ENCODE measurements at places on chromosomes 3 and 15.
A peak's percentile ranks its signal among the peaks of the same experiment; 100 is the strongest.

- no peak for DNase-seq
These were observed 253.4 kb downstream of the IGSF11 start for GRCh38 chr3:118781232-118781631.

DNA sequence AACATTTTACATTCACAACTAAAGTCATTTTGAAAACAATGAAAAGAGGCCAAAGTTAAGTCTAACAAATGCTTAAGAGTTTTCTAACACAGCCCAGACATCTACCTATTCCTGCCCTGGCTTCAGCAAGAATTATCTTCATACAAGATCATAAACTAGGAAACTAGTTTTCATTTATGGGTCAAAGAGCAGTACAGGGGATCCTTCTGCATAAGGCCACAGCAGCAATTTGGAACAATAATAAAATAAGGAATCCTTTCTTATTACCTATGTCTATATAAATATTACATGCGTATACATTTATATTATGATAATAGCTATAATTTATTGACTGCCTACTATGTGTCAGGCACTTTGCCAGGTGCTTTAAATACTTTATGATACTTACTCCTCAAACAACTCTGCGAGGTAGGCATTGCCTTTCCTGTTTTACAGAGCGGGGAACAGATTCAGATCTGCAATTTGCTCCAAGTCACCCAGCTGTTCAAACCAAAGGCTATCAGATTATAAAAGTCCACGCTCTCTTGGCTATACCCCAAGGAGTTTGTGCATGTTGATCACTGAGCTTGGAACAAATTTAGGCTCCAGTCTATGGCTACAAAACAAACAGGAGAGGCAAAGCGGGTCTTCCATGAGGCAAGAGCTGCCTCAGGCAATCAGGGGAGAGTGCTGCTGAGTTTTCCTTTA lies 196.4 kb downstream of the RORA start:
- DNase-seq = no peak

- no peak for DNase-seq
These were observed 27.3 kb downstream of the MED12L start for GRCh38 chr3:151112731-151113130.

- peak; percentile 61 for DNase-seq
These were observed at the start of gene CHD2 for GRCh38 chr15:92899948-92900730. CHD2 (plus strand) TSS chr15:92900324; CDS start chr15:92901238, 914 bp downstream.

- no peak for DNase-seq
These were observed 51.5 kb downstream of the ITGA11 start for GRCh38 chr15:68380456-68380855.

DNA sequence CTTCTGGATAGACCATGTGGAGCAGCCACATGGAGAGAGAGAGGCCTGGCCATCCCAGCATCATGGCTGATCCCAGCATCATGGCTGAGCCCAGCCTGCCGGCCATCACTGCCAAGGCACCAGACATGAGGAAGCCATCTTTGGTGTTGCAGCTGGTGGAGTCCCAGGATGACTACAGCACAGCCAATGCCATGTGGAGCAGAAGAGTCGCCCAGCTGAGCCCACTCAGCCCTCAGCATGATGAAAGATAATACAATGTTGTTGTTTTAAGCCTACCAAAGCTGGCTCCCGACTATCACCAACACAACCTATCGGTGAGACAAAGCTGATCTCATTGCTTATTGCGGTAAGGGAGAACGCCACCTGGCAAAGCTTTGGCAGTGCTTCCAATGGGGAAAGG lies 18.4 kb downstream of the HES1 start:
- no peak for DNase-seq

DNA sequence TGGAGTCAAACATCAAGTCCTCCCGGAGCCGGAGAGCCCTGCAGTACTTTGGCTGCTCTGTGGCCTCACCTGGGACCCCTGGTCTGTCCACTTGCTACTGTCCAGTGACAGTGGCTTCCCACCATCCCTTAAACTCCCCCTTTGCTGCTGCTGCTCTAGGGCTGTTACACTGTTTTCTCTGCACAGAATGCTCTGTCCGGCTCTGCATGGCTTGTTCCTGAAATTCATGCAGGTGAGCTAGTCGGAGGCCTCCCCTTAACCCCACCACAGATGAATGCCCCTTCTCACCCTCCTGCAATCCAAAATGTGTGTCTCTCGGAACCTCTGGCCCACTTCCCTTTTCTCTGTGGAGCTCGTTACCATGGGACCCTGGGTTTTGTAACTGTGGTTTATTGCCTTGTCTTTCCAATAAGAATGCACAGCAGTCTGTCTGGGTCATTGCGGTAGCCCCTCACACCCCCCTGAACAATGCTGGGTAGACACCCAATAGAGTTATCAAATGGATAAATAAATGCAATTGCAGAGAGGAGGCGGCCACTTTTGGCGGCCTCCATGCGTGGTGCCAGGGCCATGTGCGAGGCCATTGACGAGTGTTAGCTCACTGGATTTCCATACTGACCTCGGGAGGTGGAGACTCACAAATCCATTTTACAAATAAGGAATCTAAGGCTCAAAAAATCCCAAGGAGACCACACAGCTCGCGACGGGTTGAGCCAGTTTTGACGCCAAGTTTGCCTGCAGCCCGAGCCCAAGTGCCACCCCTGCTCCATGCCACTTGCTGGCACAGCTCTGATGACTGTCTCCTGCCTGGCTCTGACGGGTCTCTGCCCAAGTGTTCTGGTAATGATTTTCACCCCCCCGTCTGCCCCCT lies 48.5 kb downstream of the RGMA start:
- DNase-seq = peak; percentile 8

- no peak for DNase-seq
These were observed 9.2 kb upstream of the TRAK1 start for GRCh38 chr3:42081838-42082473.

DNA sequence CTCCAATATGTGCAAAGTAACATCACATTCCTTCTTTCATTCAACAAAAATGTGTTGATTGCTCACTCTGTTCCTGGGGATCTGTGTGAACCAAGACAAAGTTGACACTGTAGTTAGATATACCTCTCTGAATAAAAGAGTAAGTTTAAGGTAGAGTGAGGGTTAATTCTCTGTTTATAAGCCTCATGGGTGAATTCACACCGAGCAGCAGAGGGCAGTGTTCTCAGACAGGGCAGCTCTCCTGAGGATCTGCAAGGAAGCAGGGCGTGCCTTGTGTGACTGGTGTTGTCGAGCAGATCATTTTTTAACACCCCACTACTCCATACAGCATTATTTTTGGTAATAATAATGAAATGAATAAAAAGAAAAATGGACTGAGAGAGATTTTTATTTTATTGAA lies 34.4 kb downstream of the PAQR9 start:
- DNase-seq = peak; percentile 21

DNA sequence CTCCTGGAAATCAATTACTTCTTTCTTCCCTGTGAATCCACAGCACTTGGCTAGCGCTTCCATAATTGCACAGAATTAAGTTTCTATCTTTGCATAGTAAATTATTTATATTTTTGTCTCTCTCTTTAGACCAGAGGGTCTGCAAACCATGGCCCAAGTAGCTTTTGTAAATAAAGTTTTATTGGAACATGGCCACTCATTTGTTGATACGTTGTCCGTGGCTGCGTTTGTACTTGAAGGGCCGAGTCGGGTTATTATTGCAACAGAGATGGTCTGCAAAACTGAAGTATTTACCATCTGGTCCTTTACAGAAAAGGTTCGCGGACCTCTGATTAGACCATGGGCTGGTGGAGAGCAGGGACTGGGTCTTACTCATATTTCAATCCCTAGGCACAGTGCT lies 102.5 kb downstream of the RPLP1 start:
- no peak for DNase-seq

GRCh38 chr15:90432253-90432652 lies 44.2 kb downstream of the IQGAP1 start:
- DNase-seq = no peak

- DNase-seq = no peak
These were observed 228.6 kb downstream of the UBE2E2 start for GRCh38 chr3:23431764-23432163.
